ENCODE measurements at places on chromosomes 6 and 20. TPM values are rescaled to one million over a fixed set of nuclear protein-coding genes. Genes with fewer than 3 reads are reported as not detected.

The TJAP1 gene
- 43.1 TPM for polyA plus RNA-seq

The SEMG1 gene
- not detected for polyA plus RNA-seq

The GJA10 gene
- not detected for polyA plus RNA-seq

The BACH2 gene
- polyA plus RNA-seq = 7.4 TPM

The MEA1 gene
- 90.4 TPM for polyA plus RNA-seq

The ZNF165 gene
- 3.2 TPM for polyA plus RNA-seq

The AKAP12 gene
- 112 TPM for polyA plus RNA-seq

The MOXD1 gene
- 73.2 TPM for polyA plus RNA-seq

The HAO1 gene
- not detected for polyA plus RNA-seq

The PRSS35 gene
- 60.1 TPM for polyA plus RNA-seq

The PERP gene
- polyA plus RNA-seq = 28.1 TPM

The FERMT1 gene
- polyA plus RNA-seq = 2.8 TPM

- DNase-seq = no peak
Observed at GRCh38 chr6:106886922-106887797, 87.4 kb downstream of the CD24 start.

GRCh38 chr20:37988306-37988954 is 44.8 kb downstream of the TTI1 start:
- no peak for DNase-seq

DNA sequence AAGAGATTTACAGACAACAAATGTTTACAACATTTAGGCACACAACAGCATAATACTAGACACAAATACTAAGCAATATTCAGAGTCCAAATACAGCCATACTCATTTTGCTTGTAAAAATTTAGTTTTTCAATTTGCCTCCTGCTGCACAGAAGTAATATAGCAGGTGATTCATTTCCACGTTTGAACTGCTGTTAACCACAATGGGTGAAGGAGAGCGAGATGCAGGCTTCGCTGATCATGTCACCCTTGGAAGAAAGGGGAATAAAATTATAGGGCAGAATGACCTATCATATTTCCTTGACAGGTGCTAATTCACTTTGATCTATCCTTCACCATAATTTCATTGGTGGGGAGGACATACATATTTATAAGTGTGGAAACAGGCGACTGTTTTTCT is 643.8 kb upstream of the AGPAT4 start:
- no peak for DNase-seq

- DNase-seq = peak; percentile 80
Observed at GRCh38 chr6:28838289-28838633, 85.5 kb downstream of the TRIM27 start.

- no peak for DNase-seq
Observed at GRCh38 chr20:57882451-57883161, 172.8 kb upstream of the PMEPA1 start.

GRCh38 chr6:42446996-42447395 is 4.7 kb downstream of the TRERF1 start:
- DNase-seq = no peak

- no peak for DNase-seq
Observed at GRCh38 chr6:122833021-122833491, 44.0 kb downstream of the SMPDL3A start.

- DNase-seq = no peak
Observed at GRCh38 chr6:89944826-89945407, 50.6 kb downstream of the GJA10 start.

DNA sequence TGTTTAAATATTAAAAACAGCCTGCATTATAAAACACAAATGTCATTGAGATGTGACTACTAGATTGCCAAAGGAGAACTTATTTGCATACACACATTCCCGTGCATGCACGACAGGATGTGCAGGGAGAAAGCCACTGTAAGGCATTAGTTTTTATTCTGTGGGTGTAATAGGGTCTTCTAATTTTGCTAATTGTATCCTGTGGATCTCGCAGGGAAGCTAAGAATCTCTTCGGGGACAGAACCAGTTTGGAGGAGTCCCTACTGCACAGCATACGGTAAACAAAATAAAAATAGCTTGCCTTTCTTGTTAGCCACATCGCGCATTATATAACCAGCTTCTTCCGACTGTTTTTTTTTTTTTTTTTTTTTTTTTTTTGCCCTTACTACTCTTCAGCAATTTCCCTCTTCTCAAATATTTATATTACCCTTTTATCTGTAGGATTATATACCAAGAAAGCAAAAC is 2.0 kb downstream of the ATXN1 start:
- no peak for DNase-seq

GRCh38 chr6:19827247-19827646 is 9.9 kb upstream of the ID4 start:
- DNase-seq = no peak

GRCh38 chr6:100518588-100518987 is 53.9 kb upstream of the SIM1 start:
- no peak for DNase-seq

GRCh38 chr6:18445228-18445627 is 58.1 kb downstream of the RNF144B start:
- DNase-seq = no peak

- no peak for DNase-seq
Observed at GRCh38 chr6:98974309-98974708, 26.6 kb upstream of the FBXL4 start.

- no peak for DNase-seq
Observed at GRCh38 chr6:116485559-116486184, 24.5 kb downstream of the CALHM6 start.

DNA sequence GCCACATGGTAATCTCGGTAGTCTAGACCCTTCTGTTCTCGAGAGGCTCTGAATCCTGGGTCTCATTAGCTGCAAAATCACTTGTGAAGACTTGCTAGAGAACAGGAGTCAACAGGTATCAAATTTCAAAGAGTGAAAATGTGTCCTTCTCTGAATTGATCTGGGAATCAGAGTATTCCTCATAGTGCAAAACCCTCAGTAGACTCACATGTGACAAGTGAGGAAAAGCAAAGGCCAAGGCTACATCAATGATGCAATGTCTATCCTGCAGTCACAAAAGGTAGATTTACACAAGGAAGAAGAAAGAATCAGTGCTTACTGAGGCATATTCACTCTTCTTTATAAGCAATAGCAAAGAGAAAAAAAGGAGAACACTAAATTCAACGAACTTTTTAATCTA is 1220.0 kb upstream of the GJE1 start:
- DNase-seq = no peak

DNA sequence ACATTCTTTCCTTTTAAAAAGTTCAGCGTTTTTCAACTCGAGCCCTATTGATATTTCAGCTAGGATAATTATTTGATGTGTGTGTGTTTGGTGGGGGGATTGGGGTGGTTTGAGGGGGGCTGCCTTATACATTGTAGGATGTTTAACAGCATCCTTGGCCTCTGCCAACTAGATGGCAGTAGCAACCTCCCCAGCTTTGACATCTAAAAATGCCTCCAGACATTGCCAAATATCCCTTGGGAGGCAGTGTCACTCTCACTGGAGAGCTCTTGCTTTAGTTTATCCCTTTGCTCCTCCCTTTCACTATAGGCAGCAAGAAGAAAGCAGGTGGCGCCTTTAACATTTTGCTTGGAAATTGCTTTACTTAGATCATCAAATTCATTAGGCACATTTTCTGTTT is 14.6 kb upstream of the TP53TG5 start:
- no peak for DNase-seq

DNA sequence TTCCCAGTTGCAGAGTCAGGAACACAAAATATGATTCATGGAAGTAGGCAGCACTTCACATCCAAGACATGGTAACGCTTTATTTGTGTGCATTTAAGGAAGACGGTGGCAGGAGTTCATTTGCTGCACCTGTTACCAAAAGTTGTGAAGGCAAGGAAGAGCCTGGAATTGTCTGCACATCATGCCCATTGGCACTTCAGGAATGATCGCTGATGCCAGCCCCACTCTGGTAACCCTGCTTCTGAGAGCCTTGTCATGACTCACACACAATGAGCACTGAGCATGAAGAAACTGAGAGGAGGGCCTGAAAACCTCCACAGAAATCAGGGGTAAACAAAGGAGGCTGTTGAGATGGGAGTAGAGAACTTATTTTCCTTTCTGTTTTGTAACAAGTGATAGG is 181.1 kb downstream of the RPS12 start:
- DNase-seq = no peak

GRCh38 chr6:160029525-160029924 is 60.6 kb downstream of the IGF2R start:
- DNase-seq = no peak

DNA sequence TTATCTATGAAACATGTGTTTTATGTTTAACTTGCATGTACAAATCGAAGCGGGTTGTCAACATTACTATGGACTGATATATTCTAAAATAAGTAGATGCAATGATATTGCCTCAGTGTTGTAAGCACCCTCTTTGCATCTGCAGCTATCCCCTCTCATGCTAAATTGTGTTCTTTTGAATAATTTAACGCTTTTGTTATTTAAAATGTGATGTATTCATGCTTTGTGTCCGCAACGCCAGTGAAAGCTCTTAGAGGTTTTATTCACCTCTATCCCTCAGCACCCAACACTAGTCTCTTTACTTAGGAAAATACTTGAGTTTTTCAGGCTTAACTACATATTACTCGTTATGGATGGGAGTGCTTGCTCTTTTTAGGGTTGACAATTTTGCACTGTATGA is 173.7 kb upstream of the ID4 start:
- DNase-seq = no peak

DNA sequence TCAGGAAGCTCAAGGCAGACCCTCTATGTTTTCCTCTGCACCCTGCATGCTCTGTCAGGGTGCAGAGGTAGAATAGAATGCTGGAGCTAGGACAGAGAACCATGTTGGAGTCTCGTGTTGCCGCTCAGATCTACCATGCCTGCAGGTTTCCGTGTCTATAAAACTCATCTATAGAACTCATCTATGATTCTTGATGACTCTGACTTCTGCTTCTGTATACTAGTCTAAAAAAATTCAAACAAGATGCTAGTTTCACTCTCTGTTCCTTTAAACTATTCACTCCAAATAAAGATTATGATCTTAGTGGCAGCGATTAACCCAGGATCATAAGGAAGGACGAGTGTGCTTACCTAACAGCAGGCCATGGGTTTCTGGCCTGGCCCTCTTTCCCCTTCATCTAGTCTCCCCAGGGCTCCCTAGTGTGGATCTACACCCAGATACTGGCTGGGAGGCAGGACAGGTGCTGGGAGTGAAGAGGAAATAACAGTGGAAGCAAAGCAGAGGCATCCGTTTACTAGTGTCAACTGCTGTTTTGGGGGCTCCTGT is 162.7 kb upstream of the SUPT3H start:
- no peak for DNase-seq

- peak; percentile 22 for DNase-seq
Observed at GRCh38 chr6:161890133-161890831, 616.4 kb upstream of the AGPAT4 start.

DNA sequence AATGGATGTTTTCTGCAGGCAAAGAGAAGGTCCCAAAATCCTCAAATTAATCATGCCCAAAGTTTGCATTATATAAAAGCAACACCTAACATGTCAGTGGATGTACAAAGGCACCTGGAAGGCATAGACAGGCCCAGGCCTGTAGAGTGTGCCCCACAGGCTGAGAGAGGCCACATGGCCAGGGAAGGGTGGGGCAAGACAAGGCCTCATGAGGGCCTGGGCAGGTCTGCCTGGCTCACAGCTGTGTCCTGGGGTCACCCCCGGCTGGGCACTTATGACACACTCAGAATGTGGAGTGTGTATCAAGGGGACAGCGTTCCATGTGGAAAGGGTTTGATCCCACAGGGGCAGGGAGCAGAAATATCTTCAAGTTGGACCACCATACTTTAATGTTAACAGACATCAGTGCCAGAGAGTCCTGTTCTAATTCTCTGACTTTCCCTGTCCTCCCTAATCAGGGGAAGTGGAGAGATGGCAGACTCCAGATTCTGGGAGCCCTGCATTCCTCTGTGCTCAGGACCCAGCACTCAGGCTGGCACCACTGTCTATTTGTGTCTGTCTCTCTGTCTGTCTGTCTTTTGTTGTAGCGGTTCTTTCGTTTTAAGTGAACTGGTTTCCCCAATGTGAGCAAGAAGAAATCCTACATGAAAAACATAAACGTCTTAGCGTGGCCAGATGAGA is 178.3 kb upstream of the FOXA2 start:
- DNase-seq = no peak

Measured in right lung (tissue), 10 donors.